Stimulated activated CD8-positive, alpha-beta memory T cell treated with anti-CD3 and anti-CD28 coated beads, Interleukin-4, amount 100 ng/mL, for 48 hours (primary cell): ENCODE measurements at places on chromosomes 12 and 14.

DNA sequence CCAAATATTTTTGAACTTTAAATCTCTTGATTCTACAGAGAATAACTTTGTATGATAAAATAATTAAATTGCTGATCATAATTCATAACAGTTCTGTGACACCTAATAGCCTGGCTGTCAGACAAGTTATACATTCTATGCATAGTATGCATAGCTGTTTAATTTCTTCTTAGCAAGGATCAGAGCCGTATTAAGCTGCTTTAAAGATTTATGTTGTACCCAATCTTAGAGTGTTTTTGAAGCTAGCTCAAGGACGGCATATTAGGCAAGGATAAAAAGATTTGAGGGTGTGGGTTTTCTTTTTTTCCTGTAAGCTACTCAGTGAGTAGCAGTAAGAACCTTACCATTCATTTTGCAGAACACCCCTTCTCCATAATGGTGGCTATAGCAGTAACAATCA, 45.9 kb downstream of the SLC17A8 start:
- no peak for DNase-seq

GRCh38 chr14:23297611-23298277, 4.9 kb downstream of the PPP1R3E start:
- no peak for DNase-seq

- DNase-seq, result no peak
Measured at GRCh38 chr12:65279369-65280112, 1.1 kb downstream of the MSRB3 start.

- no peak for DNase-seq
Measured at GRCh38 chr12:11158885-11159444, 12.0 kb upstream of the SMIM10L1 start.
